ENCODE measurements at places on chromosomes 2 and 18.

DNA sequence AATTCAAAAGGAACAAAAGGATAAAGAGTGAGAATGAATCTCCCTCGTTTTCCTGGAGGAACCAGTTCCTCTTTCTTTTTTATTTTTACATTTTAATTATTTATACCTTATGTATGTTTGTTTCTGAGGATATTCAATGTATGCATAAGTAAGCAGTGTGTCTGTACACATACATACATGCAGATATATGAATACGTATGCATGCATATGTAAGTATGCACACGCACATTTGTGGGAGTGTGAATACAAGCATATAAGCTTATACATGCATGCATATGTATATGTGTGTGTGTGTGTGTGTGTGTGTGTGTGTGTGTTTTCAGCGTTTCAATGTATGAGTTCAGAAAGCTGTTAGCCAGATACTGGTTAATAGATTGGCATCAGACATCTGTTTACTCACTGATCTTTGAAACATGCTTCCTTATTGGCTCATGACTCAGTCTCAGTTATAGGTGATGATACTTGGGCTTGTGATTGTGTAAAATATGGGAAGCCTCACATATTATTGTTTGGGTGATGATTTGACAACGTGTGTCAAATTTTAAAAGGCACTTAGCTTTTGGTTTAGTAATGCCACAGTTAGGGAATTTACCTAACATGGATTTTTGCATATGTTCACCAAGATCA, 279.7 kb upstream of the TRIB2 start:
- no peak for DNase-seq

GRCh38 chr2:168490946-168491605, 35.0 kb downstream of the CERS6 start:
- DNase-seq, result no peak

- DNase-seq, result peak; percentile 17
These were observed 25.7 kb upstream of the FAM178B start for GRCh38 chr2:97011977-97012569.

GRCh38 chr2:46818819-46819218, 96.8 kb downstream of the MCFD2 start:
- no peak for DNase-seq

GRCh38 chr2:204110338-204110741, 173.8 kb downstream of the ICOS start:
- no peak for DNase-seq

GRCh38 chr2:231646476-231646875, 53.8 kb downstream of the TEX44 start:
- no peak for DNase-seq

GRCh38 chr2:170121689-170122088, 56.3 kb upstream of the MYO3B start:
- no peak for DNase-seq

DNA sequence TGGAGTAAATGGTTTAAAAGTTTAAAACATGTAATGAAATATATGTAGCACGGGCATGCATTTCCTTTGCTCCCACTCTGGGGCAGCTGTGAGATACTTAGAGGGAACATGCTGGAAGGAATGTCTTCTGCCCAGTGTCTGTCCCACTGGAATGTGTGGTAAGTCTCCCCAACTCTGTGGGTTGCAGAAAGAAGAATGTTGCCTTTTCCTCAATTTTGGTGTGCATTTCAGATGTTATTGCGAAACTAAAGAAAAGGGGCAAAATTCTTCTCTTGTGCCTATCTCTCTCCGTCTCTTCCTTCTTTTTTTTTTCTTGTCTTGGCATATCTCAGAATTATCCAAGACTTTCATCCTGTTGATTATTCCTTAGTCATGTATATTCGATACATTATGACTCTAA, 201.1 kb downstream of the SH3RF3 start:
- no peak for DNase-seq

DNA sequence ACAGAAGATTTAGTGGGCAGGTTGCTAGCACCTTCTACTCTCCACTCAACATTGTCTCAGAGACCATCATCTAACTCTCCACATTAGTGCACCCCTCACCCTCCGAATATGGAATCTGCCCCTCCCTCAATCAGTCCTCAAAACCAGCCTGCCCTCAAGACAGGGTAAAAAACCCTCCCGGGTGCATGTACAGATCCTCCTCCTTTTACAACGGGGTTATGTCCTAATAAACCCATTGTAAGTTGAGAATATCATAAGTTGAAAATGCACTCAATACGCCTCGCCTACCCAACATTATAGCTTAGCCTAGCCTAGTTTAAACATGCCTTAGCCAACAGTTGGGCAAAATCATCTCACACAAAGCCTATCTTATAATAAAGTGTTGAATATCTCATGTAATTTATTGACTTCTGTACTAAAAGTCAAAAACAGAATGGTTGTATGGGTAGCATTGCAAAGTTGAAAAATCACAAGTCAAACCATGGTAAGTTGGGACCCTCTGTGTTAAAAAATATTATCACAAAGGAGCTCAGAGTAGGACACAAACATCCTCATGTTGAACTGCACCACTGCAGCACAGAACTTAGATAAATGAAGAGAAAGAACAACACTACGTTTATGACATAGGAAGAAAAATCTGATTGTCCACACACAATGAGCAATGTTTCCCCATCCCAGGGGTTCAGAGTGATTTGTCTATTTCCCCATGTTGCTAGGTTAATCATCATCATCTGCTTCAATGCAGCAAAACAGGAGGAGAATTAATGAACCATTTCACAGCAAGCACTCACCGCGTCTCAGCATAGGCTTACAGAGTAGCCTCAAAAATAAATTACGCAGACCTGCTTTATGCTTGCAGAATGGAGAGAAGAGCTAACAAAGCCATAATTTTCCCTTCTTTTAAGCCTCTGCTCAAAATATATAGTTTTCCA, 184.1 kb upstream of the ARL4C start:
- DNase-seq, result no peak

DNA sequence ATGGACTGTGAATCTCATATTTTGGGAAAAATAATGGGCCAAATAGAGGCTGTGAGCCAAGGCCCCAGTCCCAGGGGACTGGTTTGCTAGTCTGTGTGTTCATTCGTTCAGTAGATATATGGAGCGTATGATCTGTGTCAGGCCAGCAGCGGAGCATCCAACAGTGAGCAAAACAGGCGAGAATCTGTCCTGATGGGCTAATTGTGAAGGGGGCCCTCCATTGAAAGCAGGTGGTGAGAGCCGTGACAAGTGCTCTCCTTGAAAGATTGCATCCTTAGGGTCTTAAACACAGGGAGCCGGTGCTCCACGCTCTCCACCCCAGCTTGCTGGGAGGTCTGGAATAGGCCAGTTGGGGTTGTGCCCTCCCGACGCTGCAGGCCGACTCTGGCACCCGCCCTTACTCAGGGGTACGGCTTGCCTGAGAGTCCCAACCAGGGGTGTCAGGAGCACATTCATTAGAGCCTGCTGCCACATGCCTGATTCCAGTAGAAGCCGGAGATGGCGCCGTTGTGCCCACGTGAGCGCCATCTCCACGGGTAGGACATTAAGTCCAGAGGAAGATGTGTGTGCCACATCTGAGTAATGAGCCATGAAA, 213.3 kb downstream of the SH3RF3 start:
- DNase-seq, result no peak

GRCh38 chr2:42137125-42137841, 31.9 kb upstream of the EML4 start:
- no peak for DNase-seq

DNA sequence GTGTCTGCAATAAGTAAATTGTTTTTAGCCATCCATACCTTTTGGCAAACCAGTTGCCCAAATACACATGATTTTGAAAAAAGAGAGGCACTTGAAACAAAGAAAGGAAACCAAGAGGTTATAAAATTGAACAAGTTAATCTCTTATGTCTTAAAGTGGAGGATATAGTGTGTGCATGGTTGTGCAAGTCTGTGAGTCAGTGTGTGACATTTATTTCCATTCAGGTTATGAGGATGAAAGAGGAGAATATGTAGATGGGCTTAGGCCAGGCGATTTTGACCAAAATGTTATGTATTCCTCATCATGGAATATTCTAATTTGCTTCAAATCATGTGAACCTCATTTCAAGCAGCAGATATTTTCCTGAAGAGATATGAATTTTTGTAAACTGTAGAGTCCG, 123.3 kb downstream of the SETBP1 start:
- no peak for DNase-seq

- DNase-seq, result no peak
These were observed 322.6 kb downstream of the ASXL3 start for GRCh38 chr18:33900638-33901037.

DNA sequence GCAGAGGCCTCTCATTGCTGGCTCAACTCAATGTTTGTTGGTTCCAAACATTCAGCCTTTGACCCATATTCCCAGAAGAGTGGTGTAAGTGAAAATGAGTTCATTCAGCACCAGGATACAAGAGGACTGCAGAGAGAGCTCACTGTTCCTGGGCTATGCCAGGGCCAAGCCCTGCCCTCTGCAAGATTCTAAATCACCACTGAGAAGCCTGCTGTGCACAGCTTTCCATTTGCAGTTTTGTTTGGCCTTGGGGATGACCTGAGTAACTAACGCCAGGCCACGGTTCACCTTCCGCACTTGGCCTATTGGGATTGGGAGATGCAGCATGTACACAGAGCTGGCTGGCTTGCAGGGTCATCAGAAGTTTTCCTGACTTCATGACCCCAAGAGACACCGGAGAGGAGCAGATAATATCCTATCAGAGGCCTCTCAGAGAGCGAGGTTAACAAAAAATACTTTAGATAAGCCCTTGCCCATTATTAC, 12.6 kb downstream of the GKN1 start:
- DNase-seq, result no peak

DNA sequence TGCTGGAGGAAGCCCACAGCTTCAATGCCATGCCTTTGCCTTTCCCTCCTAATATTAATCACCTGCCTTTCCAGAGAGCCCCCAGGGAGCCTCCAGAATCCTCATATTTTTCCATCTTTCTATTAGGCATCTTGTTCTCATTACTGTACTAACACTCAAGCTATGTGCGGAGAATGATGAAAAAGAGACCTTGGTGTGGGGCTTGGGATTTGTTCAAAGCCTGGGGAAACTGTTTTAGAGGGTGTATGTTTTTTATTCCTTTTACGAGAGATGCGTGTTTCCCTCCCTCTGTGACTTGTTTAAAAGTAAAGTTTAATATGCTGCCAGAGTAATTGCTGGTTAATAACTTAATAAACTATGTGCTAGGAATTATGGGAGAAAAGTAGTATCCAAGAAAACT, 102.4 kb upstream of the ZFP36L2 start:
- no peak for DNase-seq

GRCh38 chr2:240287496-240288086, 147.1 kb upstream of the OTOS start:
- DNase-seq, result no peak

DNA sequence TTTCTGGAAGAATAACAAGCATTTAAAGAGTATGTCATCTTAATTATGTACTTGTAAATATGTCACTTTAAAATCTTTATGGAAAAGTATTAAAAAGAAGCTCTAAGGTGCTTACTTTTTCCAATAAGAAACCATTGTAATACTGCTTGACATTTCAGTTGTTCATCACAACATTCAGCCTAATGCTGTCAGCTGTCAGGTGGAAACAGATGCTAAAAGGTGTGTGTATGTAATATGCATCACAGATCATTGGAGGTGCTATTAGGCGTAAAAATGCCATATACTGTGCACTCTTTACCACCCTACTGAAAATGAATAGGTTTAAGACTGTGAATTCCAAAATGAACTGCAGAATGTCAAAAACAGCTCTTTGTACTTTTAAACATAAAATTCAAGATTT, 40.3 kb downstream of the METTL8 start:
- no peak for DNase-seq

- no peak for DNase-seq
These were observed 125.9 kb downstream of the ESCO1 start for GRCh38 chr18:21474621-21475020.

DNA sequence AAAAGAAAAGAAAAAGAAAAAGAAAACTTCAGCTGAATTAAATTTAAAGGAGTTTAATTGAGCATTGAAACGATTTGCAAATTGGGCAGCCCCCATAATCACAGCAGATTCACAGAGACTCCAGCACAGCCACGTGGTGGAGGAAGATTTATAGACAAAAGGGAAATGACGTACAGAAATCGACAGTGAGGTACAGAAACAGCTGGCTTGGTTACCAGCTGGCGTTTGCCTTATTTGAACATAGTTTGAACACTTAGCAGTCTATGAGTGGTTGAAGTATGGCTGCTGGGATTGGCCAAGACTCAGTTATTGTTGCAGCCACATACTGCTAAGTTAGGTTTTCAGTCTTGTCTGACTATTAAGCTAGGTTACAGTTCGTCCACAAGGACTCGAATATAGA, 312.2 kb upstream of the SLC14A2 start:
- no peak for DNase-seq

- peak; percentile 30 for DNase-seq
These were observed 3.5 kb upstream of the RHOB start for GRCh38 chr2:20443276-20443920.

- DNase-seq, result no peak
These were observed 238.7 kb upstream of the SOX11 start for GRCh38 chr2:5453220-5454050.

GRCh38 chr18:58911766-58912165, 47.1 kb downstream of the ZNF532 start:
- no peak for DNase-seq

- peak; percentile 50 for DNase-seq
These were observed 2.8 kb upstream of the DIPK1C start for GRCh38 chr18:74459889-74460288.

DNA sequence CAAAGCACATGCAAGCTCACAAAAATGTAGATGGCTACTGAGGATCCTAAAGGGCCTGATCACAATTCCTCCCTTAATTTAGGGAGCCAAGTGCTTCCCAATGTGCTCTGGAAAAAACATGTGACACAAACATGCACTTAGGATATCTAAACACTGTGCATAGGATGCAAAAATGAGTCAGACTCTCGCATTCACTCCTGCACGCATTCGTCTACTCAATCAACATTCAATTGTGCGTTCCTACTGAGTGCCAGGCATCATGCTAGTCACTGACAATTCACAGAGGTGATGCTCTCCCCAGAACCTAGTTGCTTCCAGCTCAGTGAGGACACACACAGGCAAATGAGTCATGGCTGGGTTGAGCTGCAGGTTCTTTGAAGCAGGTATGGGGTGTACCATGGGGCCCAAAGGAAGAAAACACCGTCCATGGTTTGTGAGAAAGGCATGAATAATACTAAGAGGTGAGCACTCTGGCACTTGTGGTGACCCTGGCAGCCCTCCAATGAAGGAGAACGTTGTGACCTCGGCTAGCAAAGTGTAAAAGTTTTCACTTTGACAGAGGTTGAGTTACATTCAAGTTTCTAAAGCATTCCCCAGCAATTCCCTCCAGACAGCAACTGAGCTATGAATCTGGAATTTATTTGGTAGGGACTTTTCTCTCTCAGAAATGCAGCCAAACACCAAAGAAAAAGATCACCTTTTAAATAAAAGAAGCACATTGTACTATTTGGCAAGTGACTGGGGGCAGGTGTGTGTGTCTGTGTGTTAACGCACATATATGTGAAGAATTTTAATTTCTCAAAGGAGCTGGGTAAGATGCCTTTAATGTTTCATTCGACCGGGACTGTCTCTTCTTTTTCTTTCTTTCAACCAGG, 173.3 kb downstream of the ALPK2 start:
- DNase-seq, result no peak

GRCh38 chr2:47033102-47033880, 117.7 kb upstream of the MCFD2 start:
- no peak for DNase-seq

GRCh38 chr2:150882751-150883612, 378.7 kb downstream of the RBM43 start:
- no peak for DNase-seq
